Mammary epithelial cell (primary cell): ENCODE measurements at places on chromosomes 12 and 14.

DNA sequence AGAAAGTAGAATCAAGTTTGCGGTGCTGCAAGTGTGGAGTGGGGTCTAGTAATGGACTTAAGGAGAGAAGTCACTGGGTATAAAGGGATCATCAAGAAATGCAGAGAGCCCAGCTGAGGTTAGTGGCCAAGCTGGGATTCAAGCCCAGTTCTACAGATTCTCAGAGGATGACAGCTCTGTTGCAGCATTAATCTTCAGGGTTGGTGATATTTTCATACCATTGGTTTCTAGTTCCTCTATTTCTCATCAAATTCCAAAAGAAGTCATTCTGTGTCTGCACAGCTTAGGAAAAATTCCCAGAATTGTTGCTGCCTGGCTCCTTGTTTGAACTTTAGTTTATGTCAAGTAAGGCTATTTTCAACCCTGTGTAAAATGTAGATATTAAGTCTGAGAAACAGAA is 169.5 kb upstream of the NTF3 start:
- no peak for DNase-seq

- DNase-seq, result no peak
Observed at GRCh38 chr14:92556863-92557543, 43.4 kb downstream of the RIN3 start.

- DNase-seq, result no peak
Observed at GRCh38 chr14:39568809-39569538, 136.7 kb upstream of the FBXO33 start.

DNA sequence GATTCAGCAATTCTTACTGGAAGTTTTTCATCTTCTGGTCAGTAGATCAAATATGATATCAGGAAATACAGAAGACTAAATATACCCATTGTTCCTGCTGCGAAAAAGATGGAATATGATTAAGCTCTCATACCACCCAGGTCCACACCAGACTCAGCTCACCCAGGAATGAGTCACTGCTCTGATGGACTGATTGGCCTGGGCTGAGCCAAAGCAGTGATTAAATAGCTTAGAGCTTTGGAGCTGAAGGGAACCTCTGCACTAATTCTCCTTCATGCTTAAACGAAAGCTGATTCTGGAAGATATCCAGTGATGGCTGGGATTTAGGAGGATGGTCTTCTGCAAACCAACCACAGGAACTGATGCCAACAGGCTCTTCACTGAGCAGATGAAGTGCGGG is 62.0 kb upstream of the SYT1 start:
- peak; percentile 87 for DNase-seq

- DNase-seq, result peak; percentile 98
Observed at GRCh38 chr14:68979021-68979721, at the start of gene ACTN1. Gene ACTN1 (minus strand): TSS chr14:68979302. CDS start chr14:68979056, 246 bp downstream.

GRCh38 chr12:26273811-26274210 is 78.4 kb downstream of the SSPN start:
- DNase-seq, result no peak

DNA sequence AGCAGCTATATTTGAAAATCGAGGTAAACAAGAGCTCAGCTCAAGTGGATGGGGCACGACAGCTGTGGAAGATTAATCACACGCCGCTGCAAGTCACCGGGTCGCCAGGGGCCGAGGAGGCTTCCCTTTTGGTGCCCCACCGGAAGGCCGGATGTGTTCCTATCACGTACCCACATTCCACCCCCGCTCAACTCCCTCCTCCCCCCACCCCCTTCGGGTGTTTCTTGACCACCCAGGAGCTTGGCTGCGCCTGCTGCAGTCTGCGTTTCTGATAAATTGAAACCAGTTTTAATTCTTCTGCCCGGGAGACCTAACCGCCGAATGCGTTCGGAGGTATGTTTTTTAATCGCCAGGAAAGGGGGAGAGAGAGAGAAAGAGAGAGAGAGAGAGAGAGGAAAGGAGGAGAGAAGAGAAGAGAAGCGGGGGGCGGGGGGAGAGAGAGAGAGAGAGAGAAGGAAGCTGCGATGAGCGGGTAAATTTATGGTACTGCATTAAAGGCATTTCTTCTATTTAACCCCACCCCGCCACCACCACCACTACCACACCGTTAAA is 1.8 kb downstream of the SLC8A3 start:
- DNase-seq, result no peak

- DNase-seq, result no peak
Observed at GRCh38 chr14:23401291-23401690, 6.8 kb downstream of the MYH6 start.

GRCh38 chr14:45060551-45060950 is 23.4 kb upstream of the PRPF39 start:
- no peak for DNase-seq

DNA sequence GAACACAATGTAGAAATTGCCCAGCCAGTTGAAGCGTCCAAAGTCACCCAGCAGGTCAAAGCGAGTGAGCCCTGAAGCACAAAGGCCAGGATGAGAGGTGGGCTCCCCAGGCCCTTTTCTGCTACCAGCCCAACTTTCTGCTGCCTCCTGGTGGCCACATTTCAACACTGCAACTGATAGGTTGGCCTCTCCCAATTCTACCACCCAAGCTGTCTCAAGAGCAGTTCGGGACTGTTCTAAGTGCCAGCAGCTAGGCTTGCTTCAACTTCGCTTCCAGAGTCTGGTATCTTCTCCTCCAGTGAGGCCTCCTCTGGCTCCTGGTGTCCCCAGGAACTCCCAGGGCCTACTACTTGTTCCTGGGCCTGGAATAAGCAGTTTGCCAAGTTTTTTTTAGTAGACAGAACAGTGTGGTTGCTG is 3.4 kb upstream of the DHH start:
- no peak for DNase-seq

DNA sequence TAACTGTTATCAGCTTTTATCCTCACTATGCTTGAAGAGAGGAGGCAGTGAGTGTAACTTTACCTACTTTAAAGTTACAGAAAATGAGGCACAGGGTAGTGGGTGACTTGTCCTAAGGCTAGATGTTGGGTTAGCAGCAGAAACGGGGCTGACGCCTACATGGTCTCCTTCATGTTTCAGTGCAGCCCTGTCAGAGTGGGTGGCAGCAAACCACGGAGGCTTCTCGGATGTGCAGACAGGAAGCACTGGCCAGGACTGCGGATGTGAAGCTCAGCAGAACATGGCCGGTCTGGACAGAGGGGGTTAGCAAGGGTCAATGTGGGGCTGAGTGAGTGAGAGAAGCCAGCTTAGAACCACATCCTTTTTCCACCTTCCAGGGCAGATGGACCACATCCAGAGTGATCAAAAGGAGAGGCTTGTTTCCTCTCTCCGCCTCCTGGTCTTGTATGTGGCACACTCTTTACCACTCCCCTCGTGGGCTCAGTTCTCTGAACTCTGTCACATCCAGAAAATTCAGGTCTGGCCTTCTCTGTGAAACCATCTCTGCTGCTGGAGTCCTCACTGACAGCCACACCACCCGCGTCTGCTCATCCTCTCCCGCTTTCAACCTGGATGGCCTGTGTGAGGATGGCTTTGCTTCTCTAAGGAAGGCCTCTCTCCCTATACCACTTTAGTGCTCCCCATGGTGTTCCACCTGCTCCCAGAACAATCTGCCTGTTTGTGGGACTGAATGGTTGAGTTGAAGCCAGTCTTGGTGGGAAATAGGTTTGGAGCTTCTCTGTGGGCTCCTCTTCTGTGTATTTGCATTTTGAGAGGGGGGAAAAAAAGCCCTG is 14.1 kb downstream of the SUSD6 start:
- DNase-seq, result peak; percentile 46

GRCh38 chr12:123971449-123971769 is 1.2 kb downstream of the CCDC92 start:
- no peak for DNase-seq

- DNase-seq, result no peak
Observed at GRCh38 chr14:97851428-97851995, 1054.3 kb downstream of the VRK1 start.

GRCh38 chr14:70130482-70130881 is 58.3 kb downstream of the SLC8A3 start:
- DNase-seq, result no peak

DNA sequence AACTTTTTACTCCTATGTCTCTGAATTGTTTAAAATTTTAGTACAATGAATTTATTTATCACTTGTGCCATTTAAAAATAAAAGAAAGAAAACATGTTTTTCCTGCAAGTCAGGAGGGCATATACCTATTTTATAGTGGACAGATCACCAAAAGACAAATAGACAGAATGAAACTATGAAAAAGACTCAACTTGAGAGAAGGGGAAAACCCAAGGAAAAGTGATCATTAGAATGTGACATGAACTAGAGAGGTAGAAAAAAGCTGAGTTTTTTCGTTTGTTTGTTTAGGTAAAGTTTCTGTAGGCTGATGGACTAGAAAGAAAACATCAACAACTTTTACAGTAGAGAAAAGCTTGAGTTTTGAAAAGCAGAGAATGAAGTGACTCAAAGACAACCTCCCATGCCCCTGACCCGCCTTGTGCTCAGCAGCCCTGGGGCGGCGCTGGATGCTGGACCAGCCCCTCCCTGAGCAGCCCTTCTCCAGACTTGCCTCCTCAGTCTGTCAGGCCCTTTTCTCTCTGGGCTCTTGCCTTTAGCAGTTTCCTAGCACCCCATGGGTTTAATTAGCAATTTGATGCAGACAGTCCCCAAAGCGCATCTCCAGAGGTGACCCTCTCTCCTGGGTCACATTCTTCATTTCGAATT is 95.1 kb upstream of the ARID2 start:
- DNase-seq, result no peak

GRCh38 chr14:71555654-71556559 is 376.3 kb upstream of the RGS6 start:
- peak; percentile 66 for DNase-seq

GRCh38 chr12:59055204-59055860 is 135.0 kb upstream of the LRIG3 start:
- DNase-seq, result peak; percentile 98

DNA sequence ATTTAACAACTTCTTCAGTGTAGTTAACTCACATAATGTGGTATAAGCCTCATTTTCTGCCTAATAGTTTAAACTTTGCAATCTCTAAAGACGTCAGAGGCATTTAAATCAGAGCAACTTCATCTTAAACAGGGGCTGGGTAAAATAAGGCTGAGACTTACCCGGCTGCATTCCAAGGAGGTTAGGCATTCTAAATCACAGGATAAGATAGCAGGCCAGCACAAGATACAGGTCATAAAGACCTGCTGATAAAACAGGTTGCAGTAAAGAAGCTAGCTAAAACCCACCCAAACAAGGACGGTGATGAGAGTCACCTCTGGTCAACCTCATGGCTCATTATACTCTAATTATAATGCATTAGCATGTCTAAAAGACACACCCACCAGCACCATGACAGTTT is 115.6 kb upstream of the PKP2 start:
- DNase-seq, result peak; percentile 50

DNA sequence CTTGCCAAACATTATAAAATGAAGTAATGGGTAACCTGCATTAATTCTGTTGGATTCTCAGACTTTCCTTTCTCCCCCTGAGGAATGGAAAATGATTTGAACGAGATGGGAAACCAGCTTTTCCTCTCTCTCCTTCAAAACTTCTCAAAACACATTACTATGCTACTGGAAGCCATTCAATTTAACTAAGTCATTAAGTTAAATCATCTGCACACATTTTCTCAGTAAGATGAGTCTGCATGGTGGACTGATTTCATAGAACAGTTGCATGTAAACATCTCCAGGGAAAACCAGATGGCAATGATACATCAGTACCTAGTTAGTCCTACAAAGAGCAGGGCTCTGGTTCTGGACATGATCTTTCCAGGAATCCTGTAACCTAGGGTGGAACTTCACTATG is 59.9 kb downstream of the BMP4 start:
- DNase-seq, result no peak

- DNase-seq, result no peak
Observed at GRCh38 chr12:42570076-42570475, 19.5 kb downstream of the PRICKLE1 start.

DNA sequence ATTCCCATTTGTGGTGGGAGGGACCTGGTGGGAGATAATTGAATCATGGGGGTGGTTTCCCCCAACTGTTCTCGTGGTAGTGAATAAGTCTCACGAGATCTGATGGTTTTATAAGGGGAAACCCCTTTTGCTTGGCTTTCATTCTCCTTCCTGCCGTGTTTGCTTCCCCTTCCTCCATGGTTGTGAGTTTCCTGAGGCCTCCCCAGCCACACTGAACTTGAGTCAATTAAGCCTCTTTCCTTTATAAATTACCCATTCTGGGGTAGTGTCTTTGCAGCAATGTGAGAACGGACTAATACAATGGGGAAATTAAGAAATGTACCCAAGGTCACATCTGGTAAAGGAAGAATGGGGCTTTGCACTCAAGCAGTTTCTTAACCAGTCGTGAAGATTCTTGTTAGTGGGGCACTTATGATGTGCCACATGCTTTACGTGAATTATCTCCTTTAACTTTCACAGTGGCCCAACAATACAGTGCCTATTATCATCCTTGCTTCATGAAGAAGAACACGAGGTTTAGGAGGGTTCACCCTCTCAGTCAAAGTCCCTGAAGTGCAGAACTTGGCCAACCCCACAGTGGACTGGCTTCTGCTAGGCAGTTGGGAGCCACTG is 234.3 kb downstream of the EFCAB11 start:
- no peak for DNase-seq

DNA sequence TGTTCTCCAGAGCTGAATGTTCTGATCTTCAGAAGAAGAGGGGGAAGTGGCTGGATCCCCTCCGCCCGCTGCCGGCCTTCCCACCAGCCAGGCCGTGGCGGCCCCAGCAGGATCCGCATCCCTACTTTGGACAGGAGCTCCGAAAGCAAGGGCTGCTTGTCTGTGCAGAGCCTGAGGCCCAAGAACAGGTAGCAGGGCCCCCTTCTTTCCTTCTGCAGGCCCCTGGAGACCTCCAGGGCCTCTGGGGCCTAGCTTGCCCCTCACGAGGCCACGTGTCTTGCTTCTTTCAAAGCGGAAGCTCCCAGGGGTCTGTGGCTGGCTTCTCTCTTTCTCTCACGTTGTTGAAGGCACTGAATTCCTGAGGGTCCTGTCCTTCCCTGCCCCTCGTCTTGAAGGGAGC is 13.2 kb downstream of the PGF start:
- DNase-seq, result no peak

DNA sequence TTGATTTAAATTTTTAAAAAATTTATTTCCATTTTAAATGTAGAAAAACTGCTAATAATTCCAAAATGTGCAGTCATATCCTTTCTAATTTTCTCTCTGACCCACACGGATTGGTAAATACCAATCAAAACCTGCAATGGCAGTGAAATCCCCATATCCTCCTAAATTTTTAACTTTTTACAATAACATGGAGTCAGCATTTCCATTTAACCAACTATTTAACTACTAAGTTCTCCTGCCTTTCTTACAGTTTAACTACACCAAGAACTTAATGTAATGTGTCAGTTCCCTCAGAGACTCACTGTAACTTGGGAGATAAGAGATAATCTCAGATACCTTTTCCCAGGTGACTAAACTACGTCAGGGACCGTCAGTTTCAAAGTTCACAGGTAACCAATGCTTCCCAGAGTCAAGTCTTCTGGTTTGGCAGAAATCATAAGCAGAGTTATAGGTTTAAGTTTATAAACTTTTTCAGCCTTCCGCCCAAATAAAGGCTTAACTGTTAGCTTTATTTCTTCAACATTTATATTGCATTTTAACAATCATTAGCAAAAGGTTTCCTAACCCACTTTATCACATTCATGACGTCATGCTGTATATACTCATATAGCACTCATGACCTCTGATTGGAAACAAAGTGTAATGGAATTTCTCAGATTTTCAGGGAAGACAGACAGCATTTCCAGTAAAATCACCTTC is 7.6 kb downstream of the KRAS start:
- DNase-seq, result no peak
